ENCODE measurements at places on chromosomes 11 and 22. TPM values are rescaled to one million over a fixed set of nuclear protein-coding genes. Genes with fewer than 3 reads are reported as not detected.
A peak's percentile ranks its signal among the peaks of the same experiment; 100 is the strongest.

DNA sequence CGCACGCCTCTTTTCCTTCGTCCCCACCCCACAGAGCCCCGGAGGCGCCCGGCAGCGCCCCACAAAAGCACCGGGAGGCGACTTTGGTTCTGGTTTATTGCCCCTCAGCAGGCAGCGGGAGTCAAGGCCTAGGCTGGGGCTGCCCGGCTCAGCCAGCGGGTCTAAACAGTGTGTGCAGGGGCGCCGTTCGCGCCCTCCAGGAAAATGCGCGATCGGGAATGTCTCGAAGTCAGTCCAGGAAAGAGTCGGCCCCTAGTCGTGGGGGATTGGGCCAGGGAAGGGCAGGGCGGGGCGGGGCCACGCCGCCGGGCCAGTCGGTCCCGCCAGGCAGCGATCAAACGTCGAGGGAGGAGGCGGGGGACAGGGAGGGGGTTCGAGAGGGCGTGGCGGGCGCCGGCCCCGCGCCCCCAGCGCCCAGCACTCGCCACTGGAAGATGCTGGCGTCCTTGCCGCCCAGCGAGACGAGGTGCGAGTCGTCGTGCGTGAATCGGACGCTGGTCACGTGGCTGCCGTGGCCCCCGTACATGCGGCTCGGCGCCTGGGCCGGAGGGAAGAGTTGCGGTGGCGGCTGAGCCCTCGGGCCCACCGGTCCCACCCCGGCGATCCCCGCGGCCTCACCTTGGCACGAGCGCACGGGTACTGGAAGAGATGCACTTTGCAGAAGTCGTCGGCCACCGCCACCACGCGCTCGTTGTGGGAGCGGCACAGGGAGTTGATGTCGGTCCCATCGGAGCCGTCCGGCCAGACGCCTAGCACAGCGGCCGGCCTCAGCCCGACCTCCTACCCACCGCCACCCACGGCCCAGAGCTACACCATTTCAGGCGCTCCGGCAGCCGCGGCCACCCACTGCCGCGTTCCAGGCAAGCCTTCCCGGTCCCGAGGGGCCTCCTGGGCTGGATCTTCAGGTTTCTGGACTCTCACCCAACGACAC is 741 bp upstream of the MTA2 start:
- peak; percentile 85 for DNase-seq

DNA sequence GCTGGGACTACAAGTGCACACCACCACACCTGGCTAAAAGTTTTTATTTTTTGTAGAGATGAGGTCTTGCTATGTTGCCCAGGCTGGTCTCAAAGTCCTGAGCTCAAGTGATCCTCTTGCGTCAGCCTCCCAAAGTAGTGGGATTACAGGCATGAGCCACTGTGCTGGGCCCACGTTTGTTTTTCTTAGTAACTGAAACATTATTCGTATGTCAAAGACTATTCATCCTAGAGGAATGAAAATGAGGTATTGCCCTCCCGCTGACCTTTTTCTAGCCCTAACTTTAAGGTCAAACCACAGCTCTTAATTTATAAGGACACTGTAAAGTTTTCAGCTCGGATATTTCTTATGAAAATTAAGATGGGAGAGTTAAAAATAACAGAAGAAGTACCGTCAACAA is 33.2 kb upstream of the PAX6 start:
- DNase-seq = peak; percentile 30

- DNase-seq = peak; percentile 33
These were observed 159.1 kb upstream of the NECTIN1 start for GRCh38 chr11:119888119-119888518.

GRCh38 chr22:43302531-43303041 is 40.6 kb downstream of the SCUBE1 start:
- no peak for DNase-seq

DNA sequence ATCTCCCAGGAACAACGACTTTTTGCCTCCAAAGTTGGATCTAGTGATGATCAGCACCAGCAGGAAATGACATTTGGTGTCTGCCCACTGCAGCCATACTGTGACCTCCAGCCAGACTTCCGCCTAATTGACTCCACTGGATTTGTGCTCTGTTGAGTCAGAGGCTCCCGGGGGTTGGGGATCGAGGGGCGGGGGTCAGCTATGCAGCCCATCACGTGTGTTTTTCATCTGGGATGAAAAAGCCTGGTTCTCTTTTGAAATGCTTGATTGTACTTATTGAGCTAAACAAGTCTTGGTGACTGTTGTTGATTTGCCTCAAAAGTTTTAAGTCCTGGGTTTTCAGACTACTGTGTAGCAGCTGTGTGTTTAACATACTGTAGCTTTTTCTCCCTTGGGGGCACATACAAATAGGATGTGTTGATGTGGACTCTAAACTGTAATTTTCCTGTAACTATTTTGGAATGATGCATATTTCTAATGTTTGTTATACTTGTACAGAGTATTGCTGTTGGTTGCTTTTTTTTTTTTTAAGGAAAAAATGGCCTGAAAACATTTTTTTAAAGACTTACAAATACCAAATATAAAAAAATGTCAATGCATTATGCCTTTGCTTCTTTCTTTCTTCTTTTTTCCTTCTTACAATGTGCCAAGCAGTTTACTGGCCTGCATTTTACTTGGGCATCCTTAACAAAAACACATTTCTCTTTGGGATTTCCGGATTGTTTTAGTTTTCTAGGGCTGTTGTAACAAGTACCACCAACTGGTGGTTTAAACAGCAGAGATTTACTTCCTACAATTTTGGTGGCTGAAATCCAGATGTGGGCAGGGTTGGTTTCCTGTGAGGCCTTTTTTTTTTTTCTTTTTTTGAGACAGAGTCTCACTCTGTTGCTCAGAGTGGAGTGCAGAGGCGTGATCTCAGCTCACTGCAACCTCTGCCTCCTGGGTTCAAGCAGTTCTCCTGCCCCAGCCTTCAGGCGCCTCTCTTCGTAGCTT is 46.1 kb upstream of the OR4B1 start:
- peak; percentile 36 for DNase-seq

- peak; percentile 27 for DNase-seq
These were observed 10.8 kb downstream of the PPFIBP2 start for GRCh38 chr11:7524462-7525235.

DNA sequence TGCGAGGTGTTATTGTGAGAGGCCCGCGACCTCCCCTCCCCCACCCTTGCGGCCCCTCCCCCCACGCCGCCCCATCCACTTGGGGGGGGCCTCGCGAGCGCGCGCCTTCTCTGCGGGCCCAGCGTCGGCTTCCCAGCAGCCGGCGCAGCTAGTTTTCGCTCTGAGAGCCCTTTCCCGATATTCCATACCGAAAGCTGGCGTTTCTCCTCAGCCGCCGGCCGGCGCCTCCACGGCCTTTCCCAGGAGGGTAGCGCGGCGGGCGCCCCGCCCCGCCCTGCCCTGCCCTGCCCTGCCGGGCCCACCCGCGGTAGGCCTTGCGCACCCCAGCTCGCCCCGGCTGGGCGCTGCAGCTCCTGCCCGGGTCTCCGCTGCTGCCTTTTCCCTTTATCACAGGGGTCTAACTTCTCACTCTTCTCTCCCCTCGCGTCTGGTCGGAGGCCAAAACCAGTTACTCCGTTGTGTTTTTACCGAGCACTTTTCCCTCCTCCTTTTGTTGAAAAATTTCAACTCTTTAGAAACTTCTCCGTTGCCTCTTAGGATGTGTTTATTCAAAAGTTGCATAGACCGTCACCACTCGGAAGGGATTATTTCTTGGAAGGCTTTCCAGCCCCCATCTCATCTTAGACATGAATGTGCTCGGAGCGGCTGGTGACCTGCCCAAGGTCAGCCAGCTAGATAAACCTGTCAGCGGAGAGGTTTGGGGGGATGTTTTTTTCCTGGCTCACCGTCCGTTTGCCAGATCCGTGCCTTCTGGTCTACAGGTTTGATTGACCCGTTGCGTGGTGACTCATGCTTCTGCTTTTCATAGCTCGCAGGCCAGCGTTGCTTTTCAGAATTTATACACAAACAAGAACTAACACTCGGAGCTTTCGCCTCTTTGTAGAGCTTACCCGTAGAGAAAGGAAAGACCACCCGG is 648 bp downstream of the PAFAH1B2 start:
- DNase-seq = peak; percentile 64

DNA sequence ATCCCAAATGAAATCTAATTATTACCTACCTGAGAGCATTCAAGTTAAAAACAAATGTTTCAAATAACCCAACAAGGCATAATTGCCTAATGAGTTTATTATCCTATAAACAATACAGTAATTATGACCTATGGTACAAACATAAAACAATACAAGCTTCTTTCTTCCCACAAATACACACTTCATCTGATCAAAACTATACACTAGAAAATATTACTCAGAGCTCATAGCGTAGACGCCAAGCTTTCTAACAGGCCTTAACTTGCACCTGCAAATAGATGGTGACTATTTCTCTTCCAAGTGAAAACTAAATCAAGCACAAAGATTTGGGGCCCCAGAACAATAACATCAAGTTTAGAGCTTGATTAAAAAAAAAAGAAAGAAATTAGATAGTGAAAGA is 78.1 kb downstream of the SOX6 start:
- DNase-seq = no peak

Gene ATL3
- total RNA-seq = 44.4 TPM

DNA sequence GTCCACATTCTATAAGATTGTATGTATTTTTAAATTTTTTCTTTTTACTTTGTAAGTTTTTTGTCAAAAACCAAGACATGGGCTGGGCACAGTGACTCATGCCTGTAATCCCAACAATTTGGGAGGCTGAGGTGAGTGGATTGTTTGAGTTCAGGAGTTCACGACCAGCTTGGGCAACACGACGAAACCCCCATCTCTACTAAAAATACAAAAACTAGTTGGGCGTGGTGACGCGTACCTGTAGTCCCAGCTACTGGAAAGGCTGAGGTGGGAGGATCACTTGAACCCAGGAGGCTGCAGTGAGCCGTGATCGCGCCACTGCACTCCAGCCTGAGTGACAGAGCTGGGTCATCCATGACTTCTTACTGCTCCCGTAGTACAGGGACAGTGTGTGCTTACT is 84.8 kb upstream of the PRDM11 start:
- no peak for DNase-seq

Gene OR51I1
- total RNA-seq = not detected

Gene NXPE4
- not detected for total RNA-seq

DNA sequence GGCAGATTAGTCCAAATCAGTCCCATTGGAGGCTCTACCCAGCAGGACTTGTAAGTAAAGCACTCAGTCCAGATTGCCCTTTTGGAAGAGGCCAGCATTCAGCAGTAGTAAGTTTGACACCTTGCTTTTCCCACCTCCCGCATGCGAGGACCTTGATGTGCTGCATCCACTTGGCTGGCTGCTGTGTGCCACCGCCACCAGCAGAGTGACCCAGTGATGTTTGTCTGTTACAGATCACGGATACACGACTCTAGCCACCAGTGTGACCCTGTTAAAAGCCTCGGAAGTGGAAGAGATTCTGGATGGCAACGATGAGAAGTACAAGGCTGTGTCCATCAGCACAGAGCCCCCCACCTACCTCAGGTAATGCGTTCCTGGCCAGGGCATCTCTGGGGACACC is 6.6 kb downstream of the SMARCB1 start:
- no peak for DNase-seq

Gene SERGEF
- 31.7 TPM for total RNA-seq

DNA sequence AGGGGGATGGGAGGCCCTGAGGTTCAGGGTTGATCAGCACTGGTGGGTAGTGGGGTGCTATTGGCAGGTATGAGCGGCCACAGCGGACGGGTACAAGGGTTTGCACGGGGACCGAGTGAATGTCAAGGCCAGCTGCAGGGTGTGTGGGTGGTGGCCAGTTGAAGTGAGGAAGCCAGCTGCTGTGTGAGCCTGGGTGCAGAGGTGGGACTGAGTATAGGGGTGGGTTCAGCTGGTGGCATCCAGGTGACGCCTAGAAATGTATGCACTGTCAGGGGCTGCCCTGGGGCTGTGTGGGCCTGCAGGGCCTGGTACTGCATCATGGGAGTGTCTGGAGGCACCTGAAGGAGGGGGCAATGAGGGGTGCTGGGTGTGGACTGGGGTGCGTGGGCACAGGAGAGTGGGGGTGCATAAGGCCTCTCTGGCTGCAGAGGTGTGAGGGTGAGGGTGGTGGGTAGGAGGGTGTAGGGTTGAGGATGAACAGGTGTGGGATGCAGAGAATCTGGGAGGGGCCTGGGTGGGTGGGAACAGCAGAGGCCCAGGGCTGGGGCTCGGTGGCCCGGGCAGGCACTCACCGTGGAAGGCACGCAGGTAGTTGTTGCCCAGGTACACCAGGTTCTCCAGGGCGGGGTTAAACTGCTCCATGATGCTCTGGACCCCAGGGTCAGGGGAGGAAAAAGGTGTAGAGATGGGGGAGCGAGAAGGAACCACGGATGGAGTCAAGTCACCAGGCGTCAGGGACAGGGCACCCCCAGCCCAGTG is 1.7 kb downstream of the BAIAP2L2 start:
- no peak for DNase-seq

DNA sequence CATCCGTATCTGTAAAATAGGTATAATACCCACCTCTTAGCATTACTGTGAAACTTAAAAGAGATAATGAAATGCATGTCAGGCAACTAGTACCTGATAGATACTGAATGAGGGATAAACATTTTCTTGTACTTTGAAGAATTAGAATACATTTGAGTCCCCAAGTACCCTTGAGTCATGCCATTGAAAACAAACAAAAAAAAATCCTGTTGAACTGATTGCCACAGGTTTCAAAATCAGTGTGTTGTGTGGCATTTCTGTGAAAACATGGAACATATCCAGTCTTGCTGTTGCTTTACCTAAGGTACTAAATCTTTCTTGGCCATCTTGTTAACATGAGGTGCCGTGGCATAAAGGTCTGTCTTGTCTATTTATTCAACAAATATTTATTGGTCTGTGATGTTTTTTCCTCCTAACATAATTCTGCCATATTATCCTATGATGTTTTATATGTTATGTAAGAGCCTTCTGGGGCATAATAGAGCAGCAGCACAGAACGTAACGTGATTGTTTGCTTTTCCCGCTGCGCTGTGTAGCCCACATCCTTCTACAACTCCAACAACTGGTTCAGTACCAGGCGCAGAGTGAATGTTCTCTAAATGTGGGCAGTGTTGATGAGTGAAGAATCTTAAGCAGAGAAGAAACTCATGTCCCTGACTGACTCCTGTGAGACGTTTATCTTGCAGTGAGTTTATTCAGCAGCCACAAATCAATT is 79.3 kb upstream of the RAB1B start:
- no peak for DNase-seq

- peak; percentile 91 for DNase-seq
These were observed 74.0 kb downstream of the ADAMTS15 start for GRCh38 chr11:130522284-130522961.

DNA sequence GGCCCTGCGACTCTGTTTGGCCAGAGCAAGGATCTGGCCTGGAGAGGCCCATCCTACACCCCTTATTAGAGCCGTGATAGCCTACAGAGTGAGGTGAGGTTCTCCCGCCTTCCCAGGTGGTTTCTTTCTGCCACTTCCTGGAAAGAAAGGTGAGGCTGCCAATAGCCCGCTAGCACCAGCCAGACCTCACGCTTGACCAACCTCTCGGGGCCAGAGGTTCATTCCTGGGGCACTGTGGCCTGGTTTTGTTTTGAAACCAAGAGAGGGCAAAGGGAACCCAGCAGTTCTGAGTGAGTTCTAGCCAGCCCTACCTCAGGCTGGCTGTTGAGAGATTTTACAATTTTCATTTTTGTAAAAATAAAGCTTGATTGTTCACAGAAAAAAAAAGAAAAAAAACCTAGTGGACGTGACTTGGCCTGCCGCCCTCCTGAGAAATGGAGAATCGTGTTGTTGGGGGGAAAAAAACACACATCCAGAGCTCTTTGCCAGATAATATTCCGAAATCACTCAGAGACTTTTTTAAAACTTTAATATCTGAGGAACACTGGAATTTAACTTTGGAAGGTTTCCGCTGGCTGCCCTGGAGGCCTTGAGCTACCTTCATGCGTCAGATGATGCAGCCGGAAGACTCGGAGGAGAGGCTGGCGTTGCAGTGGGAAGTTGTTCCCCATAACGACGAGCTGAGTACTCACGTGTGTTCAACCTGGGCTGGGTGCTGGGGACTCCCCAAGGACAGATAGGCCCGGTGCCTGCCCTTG is 84.5 kb downstream of the BCR start:
- no peak for DNase-seq

- DNase-seq = no peak
These were observed 758 bp downstream of the PDXP start for GRCh38 chr22:37659066-37659896.

All from Daoy (cell line).